ENCODE measurements at places on chromosomes 7 and 10.

DNA sequence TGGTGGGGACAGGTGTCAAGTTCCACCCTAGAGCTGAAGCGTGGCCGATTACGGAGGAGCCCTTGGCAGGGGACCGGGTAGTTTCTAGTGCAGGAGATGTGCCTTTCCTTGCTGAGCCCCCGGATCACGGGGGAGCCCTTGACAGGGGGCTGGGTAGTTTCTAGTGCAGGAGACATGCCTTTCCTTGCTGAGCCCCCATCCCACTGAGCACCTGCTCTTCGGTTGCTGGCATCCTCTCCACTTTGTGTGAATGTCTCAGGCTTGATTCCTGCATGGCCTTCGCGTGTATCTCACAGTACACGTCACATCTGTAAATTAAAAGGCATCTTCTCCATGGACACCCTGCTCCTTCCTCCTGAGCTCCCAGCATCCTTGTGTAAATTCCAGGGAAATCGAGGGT lies 263.5 kb downstream of the ADARB2 start:
- no peak for DNase-seq

- no peak for DNase-seq
These were observed 245.0 kb downstream of the FOXP2 start for GRCh38 chr7:114659409-114660125.

GRCh38 chr10:43110338-43111071 lies 27.7 kb upstream of the CSGALNACT2 start:
- no peak for DNase-seq

DNA sequence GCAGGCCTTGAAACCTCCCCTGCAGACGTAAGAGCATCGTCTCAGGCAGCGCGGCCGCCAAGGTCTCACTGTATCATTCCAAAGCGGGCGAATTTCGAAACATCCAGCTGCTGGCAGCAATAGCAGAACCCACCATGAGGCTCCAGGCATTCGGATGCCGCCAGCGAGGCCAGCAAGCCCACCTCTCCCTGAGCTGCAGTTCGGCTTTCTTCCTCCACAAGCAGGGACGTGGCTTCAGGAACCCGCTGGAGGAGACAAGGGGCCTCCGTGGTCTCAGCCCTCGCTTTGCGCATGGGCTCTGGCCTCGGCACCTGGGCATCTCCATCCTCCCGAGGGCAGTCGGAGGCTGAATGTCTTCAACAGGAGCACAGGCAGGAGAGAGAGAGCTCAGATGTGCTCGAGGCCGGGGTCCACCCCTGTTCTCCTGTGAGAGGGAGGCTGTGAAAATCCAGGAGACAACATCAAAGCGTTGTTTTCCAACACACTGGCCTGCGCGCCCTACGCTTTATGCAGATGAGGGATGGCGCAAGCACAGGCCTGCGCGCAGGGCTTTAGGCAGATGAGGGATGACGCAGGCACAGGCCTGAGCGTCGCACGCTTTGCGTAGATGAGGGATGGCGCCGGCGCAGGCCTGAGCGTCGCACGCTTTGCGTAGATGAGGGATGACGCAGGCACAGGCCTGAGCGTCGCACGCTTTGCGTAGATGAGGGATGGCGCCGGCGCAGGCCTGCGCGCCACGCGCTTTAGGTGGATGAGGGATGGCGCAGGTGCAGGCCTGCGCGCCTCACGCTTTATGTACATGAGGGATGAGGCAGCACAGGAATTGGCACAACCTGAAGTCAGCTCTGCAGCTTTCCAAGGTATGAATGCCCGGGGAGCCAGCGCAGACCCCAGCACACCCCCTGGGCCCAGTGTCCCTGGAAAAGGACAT lies 103.2 kb downstream of the WDR37 start:
- DNase-seq = no peak

DNA sequence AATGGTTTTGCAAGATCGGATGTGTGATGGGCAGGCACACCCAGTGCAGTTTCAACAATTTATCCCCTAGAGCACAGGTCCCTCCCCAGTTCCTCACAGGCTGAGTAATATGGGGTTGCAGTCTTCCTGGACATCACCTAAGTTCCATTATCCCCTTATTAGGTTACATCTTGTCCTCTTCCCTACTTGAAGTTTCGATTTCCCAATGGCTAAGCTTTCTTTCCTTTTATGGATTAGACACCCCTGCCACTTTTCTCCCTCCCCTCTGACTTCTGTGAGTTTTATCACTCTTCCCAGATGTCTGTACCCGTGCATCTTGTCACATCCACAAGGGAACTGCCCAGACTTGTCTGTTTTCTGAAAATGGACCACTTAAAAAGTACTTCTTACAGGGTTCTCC lies 2.4 kb upstream of the NIPSNAP2 start:
- DNase-seq = no peak

DNA sequence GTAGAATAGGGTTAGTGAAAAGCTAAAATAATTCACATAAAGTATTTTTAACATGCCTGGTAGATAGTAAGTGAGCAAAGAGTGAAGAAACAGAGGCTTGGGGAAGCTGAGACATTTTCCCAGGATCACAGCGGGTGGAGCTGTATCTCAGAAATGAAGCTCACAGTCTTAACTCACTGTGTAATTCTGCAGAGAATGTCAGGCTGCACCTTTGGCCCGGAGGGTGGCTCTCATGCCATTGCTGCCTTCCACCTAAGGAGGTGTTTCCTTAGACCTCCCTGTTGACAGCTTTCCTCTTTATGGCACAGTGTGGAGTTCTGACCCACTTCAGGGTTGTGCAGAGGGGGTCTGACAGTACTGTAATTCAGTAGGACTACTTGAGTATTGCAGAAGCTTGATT lies 2.9 kb upstream of the GTPBP4 start:
- DNase-seq = no peak

DNA sequence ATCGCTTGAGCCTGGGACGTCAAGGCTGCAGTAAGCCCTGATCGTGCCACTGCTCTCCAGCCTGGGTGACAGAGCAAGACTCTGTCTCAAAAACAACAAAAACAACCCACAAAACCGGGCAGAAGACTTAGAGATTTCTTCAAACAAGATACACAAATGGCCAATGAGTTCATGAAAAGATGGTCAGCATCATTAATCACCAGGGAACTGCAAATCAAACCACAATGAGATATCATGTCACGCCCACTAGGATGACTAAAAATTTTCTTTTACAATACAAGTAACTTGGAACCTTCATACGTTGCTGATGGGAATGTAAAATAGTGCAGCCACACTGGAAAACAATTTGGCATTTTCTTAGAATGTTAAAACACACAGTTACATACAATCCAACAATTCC lies 77.3 kb upstream of the GRID1 start:
- DNase-seq = peak; percentile 49
